ENCODE measurements at places on chromosomes 12 and 14.
A peak's percentile ranks its signal among the peaks of the same experiment; 100 is the strongest.

GRCh38 chr12:66268562-66268961, 33.7 kb upstream of the HELB start:
- no peak for DNase-seq

DNA sequence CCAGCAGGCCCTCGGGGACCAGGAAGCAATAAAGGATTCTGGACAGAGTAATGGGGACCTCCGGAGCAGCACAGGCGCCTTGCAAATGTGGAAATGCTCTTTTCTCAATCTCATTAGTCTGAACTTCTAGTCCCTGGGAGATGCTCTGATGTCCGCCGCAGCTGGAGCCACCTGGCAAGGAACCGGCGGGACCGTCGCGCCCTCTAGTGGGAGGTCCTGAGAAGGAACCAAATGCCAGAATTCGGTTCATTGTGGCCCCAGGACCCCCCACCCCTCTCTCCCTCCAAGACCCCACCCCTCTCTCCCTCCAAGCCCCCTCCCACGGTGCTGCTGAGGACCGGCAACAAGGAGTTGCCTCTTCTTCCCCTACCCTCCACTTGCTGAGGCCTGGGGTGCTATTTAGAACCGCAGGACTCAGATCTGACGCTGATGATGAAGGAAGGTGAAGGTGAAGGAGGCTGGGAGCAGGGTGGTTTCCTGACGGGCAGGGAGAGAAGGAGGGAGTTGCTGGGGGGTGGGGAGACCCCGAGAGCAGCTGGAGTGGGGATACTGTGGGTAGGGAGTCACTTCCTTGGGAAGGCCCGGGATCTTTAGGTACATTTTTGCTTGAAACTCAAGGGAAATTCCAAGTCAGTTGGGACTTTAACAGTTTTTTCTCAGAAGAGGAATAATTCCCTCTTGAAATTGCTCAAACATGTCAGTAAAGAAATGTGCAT, 42.5 kb downstream of the SMIM41 start:
- DNase-seq = peak; percentile 51

GRCh38 chr12:57514720-57515407, 5.5 kb downstream of the DDIT3 start:
- no peak for DNase-seq

DNA sequence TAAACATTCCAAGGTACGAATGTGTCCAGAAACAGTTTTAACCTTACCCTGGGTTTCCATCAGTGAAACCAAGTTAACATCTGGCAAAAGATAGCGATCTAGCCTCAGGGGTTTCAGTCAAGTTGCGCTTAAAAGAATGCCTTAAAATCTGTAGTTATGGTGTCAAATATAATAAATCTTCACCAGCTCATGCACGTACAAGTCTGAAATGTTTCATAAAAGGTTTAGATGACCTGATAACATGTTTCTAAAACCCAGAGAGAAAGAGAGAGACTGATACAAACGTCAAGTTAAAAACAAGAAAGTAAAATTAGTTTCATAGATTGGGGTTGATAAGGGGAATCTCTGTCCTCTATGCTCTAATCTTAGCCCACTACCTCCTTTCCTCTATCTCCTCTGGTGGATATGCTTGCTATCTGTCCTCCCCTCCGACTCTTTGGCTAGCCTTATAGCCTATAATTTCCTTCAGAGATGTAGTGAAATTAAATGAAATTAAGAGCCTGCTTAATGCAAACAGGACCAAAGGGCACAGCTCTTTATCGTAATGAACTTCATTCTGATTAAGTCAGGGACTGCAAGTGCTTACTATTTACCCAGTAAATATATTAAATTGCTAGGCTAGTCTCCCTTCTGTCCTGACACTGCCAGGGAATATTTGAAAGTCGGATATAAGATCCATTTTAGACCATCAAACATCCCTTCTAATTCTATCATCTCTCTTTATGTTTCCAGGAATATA, 18.4 kb upstream of the FOS start:
- DNase-seq = no peak

GRCh38 chr12:62345667-62346066, 85.5 kb downstream of the USP15 start:
- no peak for DNase-seq

- DNase-seq = peak; percentile 64
These were observed 14.6 kb upstream of the PNMA1 start for GRCh38 chr14:73728717-73729330.

DNA sequence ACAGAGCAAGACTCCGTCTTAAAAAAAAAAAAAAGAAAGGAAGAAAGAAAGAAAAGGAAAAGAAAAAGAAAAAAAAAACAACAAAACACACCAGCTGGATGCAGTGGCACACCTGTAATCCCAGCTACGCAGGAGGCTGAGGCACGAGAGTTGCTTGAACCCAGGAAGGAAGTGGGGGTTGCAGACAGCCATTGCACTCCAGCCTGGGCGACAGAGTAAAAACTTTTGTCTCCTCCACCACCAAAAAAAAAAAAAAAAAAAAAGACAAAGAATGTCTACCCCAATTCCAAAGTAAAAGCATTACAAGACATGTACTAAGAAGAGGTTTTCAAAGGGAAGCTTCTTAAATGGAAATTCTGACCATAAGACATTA, 53.4 kb downstream of the HNRNPC start:
- no peak for DNase-seq

GRCh38 chr14:33564774-33565630, 385.9 kb downstream of the EGLN3 start:
- DNase-seq = no peak

DNA sequence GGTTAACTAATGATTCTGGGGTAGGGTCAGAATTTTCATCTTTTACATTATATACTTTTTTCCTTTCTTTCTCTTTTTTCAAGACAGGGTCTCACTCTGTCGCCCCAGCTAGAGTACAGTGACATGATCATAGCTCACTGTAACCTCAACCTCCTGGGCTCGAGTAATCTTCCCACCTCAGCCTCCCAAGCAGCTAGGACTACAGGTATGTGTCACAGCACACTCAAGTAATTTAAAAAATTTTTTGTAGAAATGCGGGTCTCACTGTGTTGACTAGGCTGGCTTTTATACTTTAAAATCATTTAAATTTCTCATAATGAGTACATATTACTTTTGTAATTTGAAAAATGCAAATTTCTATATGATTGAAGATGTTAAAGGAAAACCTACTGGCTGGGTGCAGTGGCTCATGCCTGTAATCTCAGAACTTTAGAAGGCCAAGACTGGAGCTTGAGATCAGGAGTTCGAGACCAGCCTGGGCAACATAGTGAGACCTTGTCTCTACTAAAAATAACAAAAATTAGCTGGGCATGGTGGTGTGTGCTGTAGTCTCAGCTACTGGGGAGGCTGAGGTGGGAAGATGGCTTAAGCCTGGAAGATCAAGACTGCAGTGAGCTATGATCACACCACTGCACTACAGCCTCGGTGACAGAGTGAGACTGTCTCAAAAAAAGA, 25.7 kb downstream of the R3HDM2 start:
- no peak for DNase-seq

- DNase-seq = peak; percentile 32
These were observed at the start of gene CDKL1 for GRCh38 chr14:50396631-50397389. Gene CDKL1, minus strand, starts transcription at chr14:50396881. Its CDS starts 1,013 bp downstream, at chr14:50395868.

DNA sequence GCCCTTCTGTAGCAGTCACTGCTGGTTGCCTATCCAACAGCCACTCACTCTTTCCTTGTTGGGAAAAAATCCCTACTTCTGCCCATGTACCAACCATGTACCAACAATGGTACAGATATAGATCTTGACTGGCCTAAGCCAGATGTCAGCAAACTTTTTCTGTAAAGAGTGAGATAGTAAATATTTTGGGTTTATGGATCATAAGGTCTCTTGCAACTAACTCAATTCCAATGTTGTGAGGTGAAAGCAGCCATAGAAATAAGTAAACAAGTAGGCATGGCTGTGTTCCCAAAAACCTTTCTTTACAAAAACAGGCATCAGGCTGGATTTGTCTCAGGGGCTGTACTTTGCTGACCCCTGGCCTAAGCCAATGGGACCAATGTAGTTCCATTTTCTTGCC, 73.5 kb downstream of the ARMH4 start:
- DNase-seq = no peak

DNA sequence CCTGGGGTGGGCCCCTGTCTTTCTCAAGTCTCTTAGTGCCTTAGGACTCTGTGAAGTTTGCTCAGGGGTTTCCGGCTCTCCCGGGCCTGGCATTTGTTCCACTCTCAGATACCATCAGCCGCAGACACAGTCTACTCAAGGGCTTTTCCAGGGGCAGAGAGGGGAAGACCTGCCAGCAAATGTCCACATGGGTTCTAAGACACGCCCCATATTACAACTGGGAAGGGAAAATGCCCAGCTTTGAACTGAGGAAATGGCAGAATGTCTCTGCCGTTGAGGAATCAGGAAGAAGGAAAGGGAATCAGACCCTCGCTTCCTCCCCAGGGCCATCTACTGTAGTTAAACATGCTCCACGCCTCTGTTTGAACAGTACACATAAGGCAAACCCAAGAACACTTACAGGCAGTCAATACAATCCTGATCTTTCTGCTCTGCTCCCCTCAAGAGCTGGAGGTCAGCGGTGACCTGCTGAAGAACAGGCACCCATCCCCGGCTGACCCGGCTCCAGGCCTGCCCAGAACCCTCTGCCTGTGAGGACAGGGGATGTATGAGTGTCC, 7.9 kb downstream of the CCDC85C start:
- DNase-seq = no peak

GRCh38 chr12:40446385-40446784, 221.6 kb downstream of the LRRK2 start:
- peak; percentile 26 for DNase-seq

DNA sequence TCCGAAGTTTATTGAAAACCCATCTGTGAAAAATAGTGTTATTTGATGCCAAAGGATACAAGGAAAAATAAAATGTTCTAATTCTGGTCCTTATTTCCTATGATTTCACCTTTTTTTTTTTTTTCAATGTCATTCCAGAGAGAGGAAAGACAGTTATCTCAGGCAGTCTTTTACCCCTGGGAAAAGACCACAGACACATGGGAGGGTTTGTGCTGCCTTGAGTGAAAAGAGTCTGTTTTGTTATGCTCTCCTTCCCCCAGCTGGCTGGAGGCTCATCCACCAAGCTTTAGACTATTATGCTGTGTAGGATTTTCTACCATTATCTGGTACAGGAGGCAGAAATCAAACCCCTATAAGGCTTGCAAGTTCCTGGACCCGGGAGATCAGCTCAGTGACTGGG, 151.8 kb downstream of the CRADD start:
- no peak for DNase-seq

DNA sequence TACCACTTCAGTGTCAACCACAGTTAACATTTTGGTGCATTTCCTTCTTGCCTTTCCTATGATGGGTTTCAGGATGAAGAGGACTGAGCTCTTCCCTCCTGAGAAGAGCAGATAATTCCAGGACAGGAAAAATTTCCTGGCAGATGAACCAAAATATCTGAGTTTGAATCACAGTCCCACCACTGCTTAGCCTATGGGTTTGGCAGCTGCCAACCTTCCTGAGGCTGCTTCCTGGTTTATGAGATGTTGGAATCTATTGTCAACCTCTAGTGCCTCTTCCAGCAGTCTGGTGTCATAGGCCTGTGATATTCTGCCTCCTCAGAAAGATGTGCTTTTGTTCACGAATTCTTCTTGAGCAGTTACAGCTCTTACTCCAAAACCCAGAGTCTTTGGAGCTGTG, 197.4 kb upstream of the FRMD6 start:
- DNase-seq = no peak

DNA sequence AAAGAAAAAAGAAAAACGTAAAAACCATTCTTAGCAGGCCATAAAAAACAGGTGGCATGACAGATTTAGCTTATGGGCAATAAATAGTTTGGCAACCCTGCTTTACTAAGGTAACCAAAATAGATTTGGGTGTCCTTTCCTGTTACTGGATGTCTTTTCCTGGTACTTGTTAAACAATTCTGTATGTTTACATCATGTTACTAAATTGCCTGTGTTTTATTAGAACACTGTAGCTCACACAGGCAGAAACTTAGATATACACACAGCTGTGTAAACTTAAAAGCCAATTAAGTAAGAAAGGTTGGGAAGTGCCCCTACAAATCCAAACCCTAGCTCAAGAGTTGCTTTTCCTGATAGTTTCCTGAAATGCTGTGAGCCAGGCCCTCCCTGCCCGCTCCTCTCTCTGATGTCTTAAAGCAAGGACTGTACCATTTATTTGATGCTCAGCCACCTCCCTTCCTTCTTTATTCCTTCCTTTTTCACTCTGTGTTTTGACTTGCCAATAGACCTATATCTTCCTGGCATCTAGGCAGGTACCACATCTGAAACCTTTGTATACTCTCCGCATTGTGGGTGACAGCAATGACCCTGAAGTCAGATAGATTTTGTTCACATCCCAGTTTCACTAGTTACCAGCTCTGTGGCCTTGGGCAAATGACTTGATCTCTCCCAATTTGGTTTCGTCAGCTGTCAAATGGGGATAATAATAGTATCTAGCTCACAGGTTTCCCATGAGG, 3.7 kb upstream of the CAMKK2 start:
- DNase-seq = no peak

GRCh38 chr12:100138803-100139098, 3.9 kb downstream of the BLTP3B start:
- DNase-seq = no peak

- DNase-seq = no peak
These were observed 215.5 kb downstream of the C12orf50 start for GRCh38 chr12:87813476-87814234.

DNA sequence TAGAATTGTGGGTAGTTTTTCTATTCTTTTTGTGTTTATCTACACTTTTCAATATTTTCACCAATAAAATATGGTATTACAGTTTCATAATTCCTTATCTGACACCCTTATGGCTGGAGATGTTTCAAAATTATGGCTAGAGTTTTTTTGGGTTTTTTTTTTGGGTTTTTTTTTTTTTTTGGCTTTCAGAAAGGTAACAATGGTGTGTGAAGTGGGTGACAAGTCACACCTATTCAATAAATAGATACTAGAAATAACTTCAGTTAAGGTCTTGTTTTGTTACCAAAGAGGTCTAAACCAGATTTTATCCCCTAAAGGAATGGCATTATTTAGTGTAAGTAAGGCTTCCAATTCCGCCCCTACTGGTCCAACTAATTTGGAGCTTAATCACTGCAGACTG, 19.5 kb downstream of the SPPL3 start:
- DNase-seq = no peak

- DNase-seq = no peak
These were observed 94.9 kb downstream of the PPM1H start for GRCh38 chr12:62839869-62840660.

- DNase-seq = no peak
These were observed 46.6 kb upstream of the BICDL1 start for GRCh38 chr12:119942386-119942785.

GRCh38 chr12:122884860-122885259, 11.1 kb downstream of the VPS37B start:
- no peak for DNase-seq

- DNase-seq = no peak
These were observed 249.7 kb upstream of the AVPR1A start for GRCh38 chr12:63400718-63401117.

- no peak for DNase-seq
These were observed 143.3 kb upstream of the AVPR1A start for GRCh38 chr12:63294327-63294632.

GRCh38 chr14:53161758-53162435, 8.8 kb upstream of the DDHD1 start:
- DNase-seq = no peak

GRCh38 chr12:48002414-48002730, 1.9 kb downstream of the COL2A1 start:
- no peak for DNase-seq

GRCh38 chr12:63308671-63309070, 157.7 kb upstream of the AVPR1A start:
- DNase-seq = no peak

GRCh38 chr14:76640923-76641395, 120.3 kb upstream of the VASH1 start:
- no peak for DNase-seq

Measured in NCI-H2171 (cell line).